ENCODE measurements at places on chromosomes 5 and 9. TPM values are rescaled to one million over a fixed set of nuclear protein-coding genes. Genes with fewer than 3 reads are reported as not detected.

Gene ACOT12
- polyA plus RNA-seq = 0.44 TPM

Gene GOLGA1
- polyA plus RNA-seq = 36.7 TPM

Gene PTPN3
- polyA plus RNA-seq = 6.6 TPM

Gene ELOVL7
- 1.8 TPM for polyA plus RNA-seq
